ENCODE measurements at places on chromosomes 4 and X. TPM values are rescaled to one million over a fixed set of nuclear protein-coding genes. Genes with fewer than 3 reads are reported as not detected.

CACNA1F gene
- total RNA-seq, result 0.61 TPM

SNCA gene
- total RNA-seq, result 0.42 TPM

DMRTC1B gene
- total RNA-seq, result not detected

SYTL5 gene
- not detected for total RNA-seq

DMRTC1 gene
- total RNA-seq, result not detected

PROM1 gene
- total RNA-seq, result not detected

CRLF2 gene
- total RNA-seq, result 0.13 TPM

CCNI gene
- total RNA-seq, result 191 TPM

MXD4 gene
- total RNA-seq, result 10.2 TPM

CT47B1 gene
- not detected for total RNA-seq

FAM47A gene
- total RNA-seq, result not detected

ZDHHC9 gene
- total RNA-seq, result 10.4 TPM

CXCL5 gene
- not detected for total RNA-seq

CTBP1 gene
- 139 TPM for total RNA-seq

FAM241A gene
- 7.4 TPM for total RNA-seq

Data from CD8-positive, alpha-beta memory T cell (primary cell).